Activated CD8-positive, alpha-beta T cell treated with anti-CD3 and anti-CD28 coated beads, Interleukin-2, amount 10 ng/mL, durations not matched to agents 7 days and 5 days (primary cell): ENCODE measurements at places on chromosomes 13 and 19. TPM values are rescaled to one million over a fixed set of nuclear protein-coding genes. Genes with fewer than 3 reads are reported as not detected.

- DNase-seq = peak; percentile 71
These were observed 25.5 kb downstream of the ELL start for GRCh38 chr19:18496167-18496979.

- DNase-seq = peak; percentile 45
These were observed 5.7 kb downstream of the ZNF574 start for GRCh38 chr19:42081584-42082203.

Gene TMEM86B
- 13.8 TPM for total RNA-seq

DNA sequence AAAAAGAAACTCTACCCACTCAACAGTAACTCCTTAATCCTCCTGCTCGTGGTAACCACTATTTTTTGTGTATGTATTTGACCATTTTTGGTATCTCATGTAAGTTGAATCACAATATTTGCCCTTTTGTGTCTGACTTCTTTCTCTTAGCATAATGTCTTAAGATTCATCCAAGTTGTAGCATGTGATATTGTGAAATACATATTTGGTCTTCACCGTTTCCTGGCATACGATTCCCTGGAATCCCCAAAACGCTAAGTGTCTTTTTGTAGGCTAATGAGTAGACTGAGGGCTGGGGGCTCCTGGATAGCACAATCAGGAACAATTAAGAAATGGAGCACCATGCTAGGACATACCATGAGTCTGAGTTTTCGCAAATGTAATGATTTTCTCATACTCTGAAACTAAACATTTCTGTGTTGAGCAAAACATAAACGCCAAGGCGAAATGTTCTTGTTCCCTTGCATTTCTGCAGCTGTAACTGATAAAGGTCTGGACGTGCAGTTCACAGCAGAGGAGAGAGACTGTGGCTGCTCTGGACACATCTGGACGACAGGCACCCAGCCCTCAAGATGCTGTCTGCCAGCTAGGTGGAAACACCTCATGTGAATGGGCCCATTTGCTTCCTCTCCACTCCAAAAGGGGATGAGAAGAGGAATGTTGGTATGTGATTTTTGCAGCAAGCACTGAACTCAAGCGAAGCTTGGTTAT is 38.4 kb downstream of the BRD4 start:
- DNase-seq = no peak

GRCh38 chr19:28396287-28396831 is 816.6 kb downstream of the UQCRFS1 start:
- DNase-seq = no peak

DNA sequence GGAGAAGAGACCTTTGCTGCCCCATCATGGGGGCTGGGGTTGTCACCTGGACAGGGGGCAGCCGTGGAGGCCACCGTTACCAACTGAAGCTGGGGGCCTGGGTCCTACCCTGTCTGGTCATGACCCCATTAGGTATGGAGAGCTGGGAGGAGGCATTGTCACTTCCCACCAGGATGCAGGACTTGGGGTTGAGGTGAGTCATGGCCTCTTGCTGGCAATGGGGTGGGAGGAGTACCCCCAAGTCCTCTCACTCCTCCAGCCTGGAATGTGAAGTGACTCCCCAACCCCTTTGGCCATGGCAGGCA is 9.0 kb downstream of the EGLN2 start:
- DNase-seq = no peak

DNA sequence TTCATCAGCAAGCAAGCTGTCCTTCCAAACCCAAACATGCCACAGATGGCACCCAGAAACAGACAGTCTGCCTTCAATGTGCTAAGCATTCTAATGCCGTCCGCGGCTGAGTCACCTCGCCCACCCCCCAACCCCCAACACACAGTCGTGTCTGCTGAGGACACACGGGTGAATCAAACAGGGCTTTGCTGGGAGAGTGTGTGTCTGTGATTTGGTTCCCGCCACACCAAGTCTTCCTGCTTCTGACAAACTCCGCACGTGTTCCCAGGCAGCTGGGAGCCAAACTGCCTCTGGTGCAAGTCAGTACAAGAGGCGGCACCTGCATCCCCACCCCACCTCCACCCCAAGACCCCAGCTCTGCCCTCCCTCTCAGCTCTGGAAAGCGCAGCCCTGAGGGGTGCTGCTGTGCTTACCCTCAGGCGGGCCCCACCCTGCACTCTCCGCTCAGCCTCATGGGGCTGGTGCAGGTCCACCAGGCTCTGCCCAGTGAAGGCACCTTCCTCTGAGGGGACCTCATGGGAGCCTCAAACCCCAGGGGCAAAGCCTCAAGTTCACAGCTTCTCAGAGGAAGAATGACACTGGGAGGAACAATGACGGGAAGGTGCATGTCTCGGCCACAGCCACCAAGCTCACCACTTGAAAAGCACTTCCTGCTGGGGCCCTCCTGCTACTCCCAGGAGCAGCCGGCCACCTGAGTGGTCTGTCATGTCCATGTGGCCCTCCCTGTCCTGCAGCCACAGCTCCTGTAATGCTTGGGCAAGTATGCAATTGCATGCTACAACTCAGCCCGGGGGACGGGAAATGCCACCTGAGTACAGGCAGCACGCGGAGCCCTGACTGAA is 15.0 kb upstream of the SLC35E1 start:
- peak; percentile 78 for DNase-seq

DNA sequence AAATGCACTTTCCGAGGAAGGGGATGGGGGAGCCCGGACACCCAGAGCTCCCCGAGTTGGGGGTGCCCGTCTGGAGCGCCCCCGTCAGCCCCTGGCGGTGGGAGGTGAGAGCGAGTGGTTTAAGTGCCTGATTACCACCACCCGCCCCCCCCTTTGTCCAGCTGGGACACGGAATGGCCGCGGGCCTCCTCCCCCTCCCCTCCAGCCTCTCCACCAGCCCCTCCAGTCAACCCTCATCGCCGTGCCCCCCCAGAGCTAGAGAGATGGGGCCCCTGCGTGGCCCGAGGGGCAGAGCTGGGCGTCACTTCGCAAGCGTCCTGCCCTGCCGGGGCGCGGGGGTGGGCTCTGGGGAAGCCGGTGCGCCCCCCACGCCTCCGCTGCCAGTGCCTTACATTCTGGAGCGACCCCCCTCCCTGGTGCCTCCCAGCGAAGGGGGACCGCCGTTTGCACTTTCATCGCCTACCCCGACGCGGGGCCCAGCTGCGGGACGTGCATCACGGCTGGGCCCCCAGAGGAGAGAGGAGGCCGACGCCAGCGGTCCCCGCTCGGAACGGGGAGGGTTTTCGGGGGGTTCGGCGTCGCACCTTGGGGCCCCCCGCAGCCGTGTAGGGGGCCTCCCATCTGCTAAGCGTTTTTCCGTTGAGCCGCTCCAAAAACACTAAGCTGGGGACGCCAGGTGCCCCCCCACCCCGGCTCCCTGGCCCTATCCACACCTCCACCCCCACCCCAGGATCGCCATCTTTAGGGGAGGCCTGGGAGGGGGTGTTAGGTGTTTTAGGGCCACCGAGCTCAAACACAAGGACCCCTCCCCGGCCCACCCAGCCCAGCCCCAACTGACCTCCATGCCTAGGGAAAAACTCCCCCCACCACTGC is 16.4 kb downstream of the SMIM24 start:
- no peak for DNase-seq

DNA sequence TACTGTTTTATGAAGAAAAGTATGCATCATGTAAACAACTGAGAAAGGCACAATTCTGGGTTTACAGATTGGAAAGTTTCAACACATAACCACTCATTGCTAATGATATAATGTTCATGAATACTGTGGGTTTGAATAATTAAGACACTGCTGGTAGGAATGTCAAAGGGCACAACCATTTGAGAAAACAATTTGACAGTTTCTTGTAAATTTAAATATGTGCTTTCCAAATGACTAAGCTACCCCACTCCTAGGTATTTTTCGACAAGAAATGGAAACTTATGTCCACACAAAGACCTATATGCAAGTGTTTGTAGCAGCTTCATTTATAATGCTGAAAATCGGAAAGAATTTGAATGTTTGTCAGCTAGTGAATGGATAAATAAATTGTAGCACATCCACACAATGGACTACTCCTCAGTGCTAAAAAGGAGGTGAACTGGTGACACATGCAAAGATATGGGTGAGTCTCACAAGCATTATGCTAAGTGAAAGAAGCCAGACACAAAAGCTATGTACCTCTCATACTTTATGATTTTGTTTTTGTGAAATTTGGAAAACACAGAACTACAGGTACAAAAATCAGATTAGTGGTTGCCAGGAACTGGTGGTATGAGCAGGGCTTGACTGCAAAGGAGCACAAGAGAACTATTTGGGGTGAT is 44.8 kb upstream of the FLT1 start:
- DNase-seq = no peak
